ENCODE measurements at places on chromosomes 11 and 22.

DNA sequence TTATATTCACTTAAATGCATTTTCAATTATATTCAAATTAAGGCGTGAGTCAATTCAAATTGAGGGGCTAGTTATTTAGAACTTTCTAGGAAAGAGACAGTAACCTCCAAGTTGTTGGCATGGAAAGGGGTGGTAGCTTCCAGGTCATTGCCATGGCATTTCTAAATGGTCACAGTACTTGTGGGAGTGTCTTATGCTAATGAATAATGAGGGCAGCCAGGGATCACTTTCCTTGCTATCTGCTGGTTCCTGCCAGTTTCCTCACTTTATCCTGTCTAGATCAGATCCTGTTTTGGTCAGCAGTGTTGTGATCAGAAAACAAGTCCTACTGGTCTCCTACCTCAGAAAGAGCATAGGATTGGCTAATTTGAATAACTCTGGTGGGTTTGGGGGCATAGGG, 21.8 kb upstream of the RNASEH2C start:
- no peak for DNase-seq

GRCh38 chr11:114774599-114775361, 96.5 kb downstream of the NXPE2 start:
- no peak for DNase-seq

GRCh38 chr11:111911563-111912401, at the start of gene CRYAB:
Gene CRYAB, minus strand, starts transcription at chr11:111911770. Its CDS starts 46 bp downstream, at chr11:111911724.
- no peak for DNase-seq

DNA sequence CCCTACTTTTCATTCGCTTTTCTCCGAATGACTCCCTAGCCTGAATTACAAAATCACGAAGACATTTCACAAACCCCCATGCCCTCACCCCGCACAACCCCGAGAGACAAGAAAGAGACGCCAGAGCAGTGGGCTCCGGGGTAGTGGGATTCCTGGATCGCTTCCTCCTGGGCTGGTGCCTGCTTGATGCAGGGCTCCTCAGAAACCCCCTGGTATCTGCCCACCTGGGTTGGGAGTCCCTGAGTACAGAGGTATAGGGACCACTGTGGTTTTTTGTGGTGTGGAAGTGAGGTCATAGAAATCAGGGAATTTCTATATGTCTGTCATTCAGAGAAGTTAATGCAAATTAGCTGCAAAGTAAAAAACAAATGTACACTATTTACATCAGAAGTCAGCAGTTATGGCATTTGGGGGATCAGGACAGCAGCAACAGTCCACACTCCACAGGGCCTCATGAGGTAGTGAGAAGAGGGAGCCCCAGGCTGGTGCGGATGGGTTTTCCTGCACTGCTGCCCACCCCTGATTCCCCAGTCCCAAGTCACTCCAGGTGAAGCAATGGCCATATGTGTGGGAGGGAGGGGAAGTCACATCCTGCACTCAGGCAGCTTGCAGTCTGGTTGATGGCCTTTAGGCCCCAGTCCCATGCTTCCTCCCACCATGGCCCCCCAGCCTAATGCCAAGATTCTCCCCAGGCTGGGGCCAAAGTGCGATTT, 39.6 kb downstream of the BUD13 start:
- DNase-seq: no peak

DNA sequence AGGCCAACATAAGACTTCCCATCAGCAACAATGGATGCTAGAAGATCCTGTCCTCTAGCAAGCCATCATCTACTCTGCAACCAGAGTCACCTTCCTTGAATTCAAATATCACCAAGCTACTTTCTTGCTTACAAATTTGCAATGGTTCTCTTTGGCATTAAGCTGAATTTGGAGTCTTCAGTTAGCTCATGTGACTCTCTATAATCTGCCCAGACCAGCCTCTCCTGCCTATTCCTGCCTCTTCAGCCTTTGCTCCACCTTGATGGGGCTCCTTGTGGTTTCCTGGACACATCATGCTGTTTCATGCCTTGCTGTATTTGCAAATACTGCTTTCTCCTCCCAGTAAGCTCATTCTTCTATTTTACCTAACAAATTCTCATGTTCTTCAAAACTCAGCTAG, 82.3 kb downstream of the RASSF10 start:
- DNase-seq: no peak

GRCh38 chr11:112810951-112811350, 150.3 kb upstream of the NCAM1 start:
- no peak for DNase-seq

- DNase-seq: no peak
These were observed 74.7 kb downstream of the CHST1 start for GRCh38 chr11:45590743-45591142.
